ENCODE measurements at places on chromosomes 4 and X. TPM values are rescaled to one million over a fixed set of nuclear protein-coding genes. Genes with fewer than 3 reads are reported as not detected.

DNA sequence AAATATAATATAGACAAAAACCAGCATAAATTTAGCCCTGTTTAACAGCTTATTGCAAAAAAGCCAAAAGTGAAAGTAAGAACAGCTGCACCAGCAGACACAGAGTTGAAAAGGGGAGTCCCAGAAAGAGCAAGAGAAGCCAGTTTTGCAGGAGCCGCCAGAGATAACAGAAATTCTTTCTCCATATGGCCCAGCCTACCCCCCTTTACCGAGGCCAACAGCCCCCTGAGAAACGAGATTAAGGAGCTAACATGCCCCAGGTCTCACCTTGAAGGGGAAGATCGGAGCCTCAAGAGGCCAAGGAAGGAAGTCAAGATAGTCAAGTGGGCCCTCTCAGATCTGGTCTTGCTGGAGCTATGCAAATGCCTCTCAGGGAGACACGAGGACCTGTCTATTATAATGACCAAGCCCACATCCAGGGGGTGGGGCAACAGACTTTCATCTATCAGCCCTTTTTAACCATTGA is 4.8 kb downstream of the ACOX3 start:
- no peak for DNase-seq

GRCh38 chr4:1417522-1418390 is 11.5 kb upstream of the NKX1-1 start:
- DNase-seq = no peak

MAGEA4 gene
- total RNA-seq = not detected

- no peak for DNase-seq
Observed at GRCh38 chrX:150192816-150193215, 170.3 kb upstream of the MAMLD1 start.

DNA sequence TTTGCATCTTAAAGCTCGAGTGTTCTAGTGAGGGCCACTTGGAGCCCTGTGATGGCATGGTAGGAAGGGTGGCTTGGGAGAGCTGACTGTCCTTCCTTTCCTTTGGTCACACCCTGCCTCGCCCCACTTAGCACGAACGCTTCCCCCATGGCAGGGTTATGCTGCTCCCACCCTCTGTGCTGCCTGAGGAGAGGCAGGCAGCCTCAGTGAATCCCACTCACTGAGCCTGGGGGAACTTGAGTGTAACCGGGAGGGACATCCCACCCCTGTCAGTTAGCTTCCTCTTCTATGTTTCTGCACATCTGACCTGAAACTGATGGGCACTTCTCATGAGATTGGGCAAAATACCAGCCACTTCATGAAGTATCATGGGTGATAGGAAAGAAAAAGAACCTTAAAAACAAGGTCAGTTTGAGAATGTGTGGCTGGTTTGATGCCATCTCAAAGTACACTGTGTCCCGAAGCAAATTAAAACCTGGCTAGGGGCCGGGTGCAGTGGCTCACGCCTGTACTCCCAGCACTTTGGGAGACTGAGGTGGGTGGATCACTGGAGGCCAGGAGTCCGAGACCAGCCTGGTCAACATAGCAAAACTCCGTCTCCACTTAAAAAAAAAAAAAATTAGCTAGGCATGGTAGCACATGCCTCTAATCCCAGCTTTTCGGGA is 10.1 kb downstream of the TKTL1 start:
- DNase-seq = no peak
